ENCODE measurements at places on chromosomes 6 and 20. TPM values are rescaled to one million over a fixed set of nuclear protein-coding genes. Genes with fewer than 3 reads are reported as not detected.

Gene ADGRG6
- total RNA-seq = 4.8 TPM

Gene HLA-DOA
- 25.9 TPM for total RNA-seq

Gene IL17F
- not detected for total RNA-seq

Gene PRPH2
- total RNA-seq = 0.59 TPM

Gene CPNE5
- 2.2 TPM for total RNA-seq

Gene HTR1B
- total RNA-seq = 0.13 TPM

Gene TSPYL1
- 105 TPM for total RNA-seq

Gene HTR1E
- total RNA-seq = 0.49 TPM

- no peaks in the 10 kb centered on the region for H3K27me3 ChIP-seq
- no peak for DNase-seq
- no peak overlapping the region for H3K27ac ChIP-seq
- H3K4me3 ChIP-seq = no peak overlapping the region
Observed at GRCh38 chr20:50560867-50561266, 50.7 kb downstream of the PTPN1 start.

- no peak overlapping the region for H3K4me3 ChIP-seq
- DNase-seq = peak; percentile 49
- no peaks in the 10 kb centered on the region for H3K36me3 ChIP-seq
Observed at GRCh38 chr20:9112541-9113515, 43.9 kb downstream of the PLCB4 start.

- H3K27me3 ChIP-seq = no peaks in the 10 kb centered on the region
- H3K27ac ChIP-seq = no peak overlapping the region
- no peak for DNase-seq
- H3K36me3 ChIP-seq = no peaks in the 10 kb centered on the region
- no peak overlapping the region for H3K4me3 ChIP-seq
Observed at GRCh38 chr20:37640600-37641561, 52.9 kb upstream of the CTNNBL1 start.

DNA sequence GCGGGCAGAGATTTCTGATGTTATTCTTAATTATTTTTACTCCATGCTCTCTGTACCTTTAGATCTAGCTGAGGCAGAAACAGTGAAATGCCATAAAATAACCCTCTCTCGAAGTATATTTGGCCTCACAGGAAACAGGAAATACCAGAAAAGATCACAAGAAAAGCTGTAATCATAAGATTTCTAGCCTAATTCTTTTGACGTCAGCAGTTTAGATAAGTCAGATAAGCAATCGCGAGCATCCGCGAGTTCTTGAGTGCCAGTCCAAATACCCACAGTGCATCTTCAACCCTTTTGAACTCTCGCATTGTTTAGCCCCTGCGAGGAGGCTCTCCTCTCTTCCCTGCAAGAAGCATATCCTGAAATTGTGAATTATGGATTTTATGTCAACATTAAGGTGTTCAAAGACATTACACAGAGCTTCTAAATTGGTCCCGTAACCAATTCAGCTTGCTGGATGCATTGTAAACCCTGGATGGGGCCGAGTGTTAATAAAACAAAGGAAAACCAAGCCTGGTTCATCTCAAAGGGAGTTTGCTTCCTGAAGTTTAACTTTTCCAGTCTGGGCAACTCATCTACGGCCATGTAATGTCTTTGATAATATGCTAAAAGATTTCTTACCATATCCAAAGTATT is 198.9 kb downstream of the MTFR2 start:
- H3K4me1 ChIP-seq = peaks cover 11% of the 10 kb centered on the region
- DNase-seq = no peak
- peak overlapping the region; percentile 73 for H3K27ac ChIP-seq
- no peak overlapping the region for H3K4me3 ChIP-seq
- H3K36me3 ChIP-seq = no peaks in the 10 kb centered on the region

DNA sequence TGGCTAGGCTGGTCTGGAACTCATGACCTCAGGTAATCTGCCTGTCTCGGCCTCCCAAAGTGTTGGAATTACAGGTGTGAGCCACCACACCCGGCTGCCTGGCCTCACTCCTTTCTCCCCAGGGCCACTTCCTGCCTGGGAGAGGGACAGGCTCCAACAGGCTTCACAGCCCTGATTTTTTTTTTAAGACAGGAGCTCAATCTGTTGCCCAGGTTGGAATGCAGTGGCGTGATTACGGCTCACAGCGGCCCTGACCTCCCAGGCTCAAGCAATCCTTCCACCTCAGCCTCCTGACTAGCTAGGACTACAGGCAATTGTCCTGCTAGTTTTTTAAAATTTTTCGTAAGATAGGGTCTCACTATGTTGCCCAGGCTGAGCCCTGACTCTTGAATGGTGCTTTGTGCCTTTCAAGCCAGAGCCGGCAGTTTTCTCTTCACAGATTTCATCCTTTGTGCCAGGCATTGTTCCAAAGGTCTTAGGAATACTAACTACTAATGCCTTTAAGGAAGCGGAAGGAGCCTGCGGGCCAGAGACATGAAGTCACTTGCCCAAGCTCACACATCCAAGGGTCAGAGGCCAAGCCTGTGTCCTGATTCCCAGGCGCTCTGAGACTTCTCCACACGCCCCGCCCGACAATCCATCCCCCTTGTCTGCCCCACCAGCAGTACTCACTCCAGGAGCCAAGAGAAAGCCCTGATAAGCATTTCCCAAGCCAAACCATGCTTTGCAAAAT is 19.2 kb downstream of the CAPN11 start:
- DNase-seq = peak; percentile 21
- H3K27ac ChIP-seq = no peak overlapping the region
- no peak overlapping the region for H3K4me3 ChIP-seq
- no peaks in the 10 kb centered on the region for H3K36me3 ChIP-seq

- no peak overlapping the region for H3K4me3 ChIP-seq
- no peaks in the 10 kb centered on the region for H3K27me3 ChIP-seq
Observed at GRCh38 chr20:44733341-44734069, 12.2 kb upstream of the KCNK15 start.

DNA sequence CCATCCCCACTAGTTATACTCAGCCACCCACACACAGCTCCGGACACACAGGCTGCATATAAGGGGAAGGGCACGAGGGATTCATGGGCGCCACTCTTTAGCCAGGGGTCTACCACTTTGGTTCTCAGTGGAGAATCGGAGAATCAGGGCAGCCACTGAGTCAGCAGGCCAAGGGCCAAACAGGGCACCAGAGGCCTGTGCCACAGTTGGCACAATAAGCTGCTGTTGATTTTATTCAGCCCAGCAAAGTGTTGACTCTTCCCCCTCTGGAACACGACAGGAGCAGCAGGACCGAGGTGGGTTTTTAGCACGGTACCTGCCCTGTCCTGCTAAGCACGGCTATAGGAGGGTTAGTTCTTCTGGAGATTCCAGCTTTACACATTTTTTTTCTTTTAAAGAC is 48.3 kb downstream of the GJA10 start:
- no peaks in the 10 kb centered on the region for H3K36me3 ChIP-seq
- H3K4me3 ChIP-seq = no peak overlapping the region
- DNase-seq = no peak
- peaks cover 5% of the 10 kb centered on the region for H3K4me1 ChIP-seq
- no peaks in the 10 kb centered on the region for H3K27me3 ChIP-seq

DNA sequence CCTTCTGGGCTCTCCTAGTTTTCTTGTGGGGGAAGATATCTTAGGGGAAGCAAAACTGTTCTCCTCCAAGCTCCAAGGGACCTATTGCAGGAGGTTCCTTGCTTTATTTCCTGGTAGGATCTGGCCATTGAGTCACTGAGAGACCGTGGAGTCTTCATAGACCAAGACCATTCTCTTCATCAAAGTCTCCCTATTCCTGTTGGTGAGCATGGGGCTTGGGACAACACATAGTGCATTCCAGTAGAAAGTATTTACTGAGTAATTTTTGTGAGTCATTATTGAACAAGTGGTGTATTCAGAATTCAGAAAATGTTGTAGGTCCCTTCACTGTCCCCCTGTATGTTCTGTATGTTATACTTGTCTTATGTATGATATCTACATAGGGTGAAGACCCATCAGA is 133.6 kb downstream of the CDH26 start:
- H3K4me3 ChIP-seq = no peak overlapping the region
- DNase-seq = no peak
- H3K27ac ChIP-seq = no peak overlapping the region
- no peaks in the 10 kb centered on the region for H3K27me3 ChIP-seq
- H3K4me1 ChIP-seq = no peaks in the 10 kb centered on the region

GRCh38 chr6:150323205-150323604 is 45.6 kb upstream of the IYD start:
- H3K36me3 ChIP-seq = no peaks in the 10 kb centered on the region
- no peak overlapping the region for H3K4me3 ChIP-seq
- peaks cover 29% of the 10 kb centered on the region for H3K4me1 ChIP-seq
- no peaks in the 10 kb centered on the region for H3K27me3 ChIP-seq

DNA sequence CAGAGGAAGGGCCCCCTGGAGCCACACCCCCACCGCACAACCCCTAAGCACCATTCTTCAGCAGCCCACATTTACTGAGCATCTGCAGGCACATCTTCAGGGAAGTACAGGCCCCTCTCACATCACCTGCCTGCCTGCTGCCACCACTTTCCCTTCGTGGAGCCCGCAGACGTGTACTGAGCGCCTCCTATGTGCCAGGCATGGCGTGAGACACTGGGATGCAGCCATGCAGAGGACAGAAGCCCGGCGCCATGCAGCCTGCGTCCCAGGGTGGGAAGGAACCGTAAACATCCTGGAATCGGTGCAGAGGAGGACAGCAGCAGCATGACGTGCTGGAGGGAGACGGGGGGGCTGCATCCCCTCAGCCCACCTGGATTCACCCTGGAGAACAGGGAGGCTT is 78.1 kb downstream of the GRM4 start:
- H3K27ac ChIP-seq = no peak overlapping the region
- H3K4me1 ChIP-seq = no peaks in the 10 kb centered on the region
- H3K27me3 ChIP-seq = no peaks in the 10 kb centered on the region
- DNase-seq = no peak

DNA sequence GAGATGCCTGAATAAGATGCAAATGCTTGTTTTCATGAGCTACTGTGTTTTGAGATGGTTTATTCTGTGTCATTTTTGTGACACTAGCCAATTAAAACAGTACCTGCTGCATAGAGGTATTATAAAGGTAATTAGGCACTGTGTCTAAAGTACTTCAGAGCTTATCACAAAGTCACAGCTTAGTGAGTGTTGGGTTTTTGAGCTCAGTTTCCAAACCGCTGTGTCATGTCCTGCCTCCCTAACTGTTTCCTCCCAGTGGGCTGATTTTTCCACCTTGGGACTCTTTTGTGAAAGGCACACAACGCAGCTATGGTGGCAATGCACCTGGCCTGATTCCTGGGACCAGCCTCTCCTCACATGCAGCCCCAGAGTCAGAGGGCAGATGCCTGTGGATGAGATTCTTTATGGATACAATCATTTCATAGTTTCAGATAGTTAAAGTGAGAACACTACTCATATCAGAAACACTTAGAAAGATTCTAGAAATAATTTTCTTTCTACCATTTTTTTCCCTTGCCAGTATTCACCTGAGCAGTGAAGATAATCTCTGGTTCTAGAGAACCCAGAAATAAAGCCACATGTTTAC is 41.3 kb upstream of the TAGAP start:
- H3K27ac ChIP-seq = no peak overlapping the region
- H3K27me3 ChIP-seq = no peaks in the 10 kb centered on the region
- no peaks in the 10 kb centered on the region for H3K4me1 ChIP-seq
- H3K4me3 ChIP-seq = no peak overlapping the region
- DNase-seq = no peak

GRCh38 chr20:62501801-62502495 is 26.2 kb upstream of the GATA5 start:
- no peaks in the 10 kb centered on the region for H3K36me3 ChIP-seq
- no peaks in the 10 kb centered on the region for H3K27me3 ChIP-seq
- H3K4me1 ChIP-seq = no peaks in the 10 kb centered on the region
- DNase-seq = no peak
- no peak overlapping the region for H3K4me3 ChIP-seq
- H3K27ac ChIP-seq = no peak overlapping the region

- H3K27ac ChIP-seq = no peak overlapping the region
- H3K4me1 ChIP-seq = no peaks in the 10 kb centered on the region
- H3K4me3 ChIP-seq = no peak overlapping the region
- H3K27me3 ChIP-seq = no peaks in the 10 kb centered on the region
Observed at GRCh38 chr6:51062166-51062722, 243.6 kb downstream of the TFAP2B start.

GRCh38 chr6:23394681-23395080 is 731.3 kb upstream of the NRSN1 start:
- no peaks in the 10 kb centered on the region for H3K4me1 ChIP-seq
- no peak for DNase-seq
- H3K4me3 ChIP-seq = no peak overlapping the region
- no peaks in the 10 kb centered on the region for H3K27me3 ChIP-seq

GRCh38 chr6:37174515-37175331 is 4.8 kb downstream of the PIM1 start:
- no peak for DNase-seq
- no peak overlapping the region for H3K27ac ChIP-seq
- no peaks in the 10 kb centered on the region for H3K27me3 ChIP-seq
- H3K36me3 ChIP-seq = peaks cover 26% of the 10 kb centered on the region

- H3K4me3 ChIP-seq = no peak overlapping the region
- no peaks in the 10 kb centered on the region for H3K4me1 ChIP-seq
- H3K27me3 ChIP-seq = no peaks in the 10 kb centered on the region
Observed at GRCh38 chr20:10992731-10993130, 318.9 kb upstream of the JAG1 start.

- peak; percentile 58 for DNase-seq
- peaks cover 46% of the 10 kb centered on the region for H3K36me3 ChIP-seq
- no peak overlapping the region for H3K4me3 ChIP-seq
- H3K27me3 ChIP-seq = no peaks in the 10 kb centered on the region
Observed at GRCh38 chr20:58987790-58988564, 6.9 kb downstream of the NELFCD start.

DNA sequence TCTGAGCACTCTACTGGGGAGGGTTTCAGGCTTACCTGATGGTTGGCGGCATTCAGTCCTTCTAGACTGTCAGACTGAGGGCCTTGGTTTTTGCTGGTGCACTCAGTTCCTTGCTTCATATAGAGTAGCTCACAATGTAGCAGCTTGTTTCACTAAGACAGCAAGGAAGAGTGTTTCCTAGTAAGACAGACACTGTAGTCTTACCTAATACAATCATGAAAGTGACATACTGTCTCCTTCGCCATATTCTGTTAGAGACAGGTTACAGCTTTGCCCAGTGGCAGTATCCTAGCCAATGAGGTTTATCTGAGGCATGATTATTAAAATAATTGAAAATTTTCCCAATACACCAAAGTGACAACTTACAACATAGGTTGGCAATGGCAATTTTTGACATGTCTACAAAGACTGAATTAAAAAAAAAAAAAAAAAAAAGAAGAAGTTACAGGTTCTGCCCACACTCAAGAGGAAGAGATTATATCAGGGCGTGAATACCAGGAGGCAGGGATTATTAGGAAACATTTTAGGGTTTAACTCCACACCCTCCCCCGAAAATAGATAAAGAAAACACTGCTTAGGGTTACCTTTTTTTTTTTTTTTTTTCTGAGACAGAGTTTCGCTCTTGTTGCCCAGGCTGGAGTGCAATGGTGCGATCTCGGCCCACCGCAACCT is 66.8 kb downstream of the SCAND1 start:
- no peak for DNase-seq
- no peaks in the 10 kb centered on the region for H3K27me3 ChIP-seq
- no peaks in the 10 kb centered on the region for H3K36me3 ChIP-seq
- peaks cover 5% of the 10 kb centered on the region for H3K4me1 ChIP-seq
